ENCODE measurements at places on chromosomes 3 and 15.

GRCh38 chr3:58557491-58557890, 19.7 kb downstream of the FAM107A start:
- DNase-seq: no peak

- DNase-seq: no peak
Observed at GRCh38 chr3:196251918-196252317, 35.6 kb downstream of the SLC51A start.

- peak; percentile 97 for DNase-seq
Observed at GRCh38 chr3:66442254-66443117, 58.3 kb downstream of the LRIG1 start.

DNA sequence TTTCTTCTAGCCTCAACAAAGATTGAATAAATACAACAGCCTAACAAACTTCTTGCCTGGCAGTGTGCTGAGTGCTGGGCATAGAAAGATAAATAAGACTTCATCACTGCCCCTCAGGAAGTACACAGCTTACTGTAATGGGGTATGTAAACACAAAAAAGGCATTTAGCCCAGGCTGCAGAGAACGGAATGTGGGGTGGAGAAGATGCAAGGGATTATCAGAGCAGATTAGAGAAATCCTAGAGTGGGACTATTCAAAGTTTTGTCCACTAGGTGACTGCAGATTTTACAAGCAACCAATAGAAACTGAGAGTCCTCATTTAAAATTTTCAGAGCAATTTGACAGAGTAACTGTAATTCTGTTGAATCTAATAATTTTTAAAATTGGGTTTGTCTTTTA, 35.4 kb upstream of the TSC22D2 start:
- DNase-seq: no peak

DNA sequence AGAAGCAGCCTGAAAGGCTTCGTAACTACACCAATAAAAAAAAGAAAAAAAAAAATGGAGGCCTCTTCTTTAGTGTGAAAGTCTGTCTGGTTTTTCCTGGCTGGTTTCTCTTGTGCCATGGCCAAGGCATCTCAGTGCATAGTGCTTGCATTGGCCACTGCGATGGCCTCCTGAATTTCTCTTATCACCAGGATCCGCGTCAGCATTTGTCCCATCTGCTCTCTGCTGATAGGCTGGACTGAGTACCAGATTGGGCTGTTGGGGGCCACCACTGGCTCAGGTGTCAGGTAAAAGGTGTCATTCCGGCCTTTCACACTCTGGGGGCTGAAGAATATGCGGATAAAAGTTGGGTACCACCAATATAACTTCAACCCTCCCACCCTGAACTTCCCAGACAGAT, 1.1 kb upstream of the IMPDH2 start:
- no peak for DNase-seq

GRCh38 chr15:47673232-47673761, 44.0 kb upstream of the SEMA6D start:
- no peak for DNase-seq

- no peak for DNase-seq
Observed at GRCh38 chr15:58410353-58410752, 21.4 kb upstream of the LIPC start.

- no peak for DNase-seq
Observed at GRCh38 chr3:15290736-15291135, 41.6 kb downstream of the SH3BP5 start.

DNA sequence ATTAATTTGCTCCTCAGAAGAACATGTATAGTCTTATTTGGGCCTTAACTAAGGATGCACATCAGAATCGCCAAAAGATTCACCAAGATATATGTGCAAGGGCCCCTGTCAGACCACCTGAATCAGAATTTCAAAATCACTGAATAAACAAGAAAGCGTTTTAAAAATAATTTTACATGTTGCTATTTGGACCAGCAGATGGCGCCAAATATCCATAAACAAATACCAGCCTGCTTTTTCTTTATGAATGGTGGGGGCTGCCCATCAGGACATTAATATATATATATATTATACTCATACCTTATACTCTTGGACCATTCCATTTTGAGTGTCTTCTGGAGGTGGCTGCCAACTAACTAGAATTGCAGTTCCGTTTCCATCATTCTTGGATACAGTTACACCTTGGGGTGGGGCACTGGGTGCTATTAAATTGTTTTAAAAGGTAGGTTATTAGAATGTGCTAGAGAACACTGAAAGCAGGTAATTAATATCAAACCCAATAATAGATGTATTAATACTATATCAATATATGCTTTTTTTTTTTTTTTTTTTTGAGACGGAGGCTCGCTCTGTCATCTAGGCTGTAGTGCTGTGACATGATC, 1108.3 kb downstream of the ROBO1 start:
- DNase-seq: no peak

DNA sequence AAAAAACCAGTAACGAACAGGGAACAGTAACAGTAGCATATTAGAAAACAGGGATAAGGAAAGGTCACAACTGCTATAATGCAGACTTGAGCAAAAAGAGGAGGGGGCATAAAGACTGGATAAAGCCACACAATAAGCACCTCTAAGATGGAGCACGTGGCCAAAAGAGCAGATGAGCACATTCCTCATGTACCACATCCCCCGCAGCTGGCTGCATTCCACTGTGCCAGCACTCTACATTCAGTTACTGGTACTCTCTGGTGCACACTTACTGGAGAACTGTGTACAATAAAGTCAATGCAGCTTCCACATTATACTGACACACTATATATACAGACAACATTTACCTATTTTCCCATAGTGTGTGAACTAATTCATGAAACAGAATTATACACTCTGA, 64.7 kb downstream of the UBE3A start:
- DNase-seq: no peak

- no peak for DNase-seq
Observed at GRCh38 chr3:13150624-13151023, 77.4 kb upstream of the IQSEC1 start.

DNA sequence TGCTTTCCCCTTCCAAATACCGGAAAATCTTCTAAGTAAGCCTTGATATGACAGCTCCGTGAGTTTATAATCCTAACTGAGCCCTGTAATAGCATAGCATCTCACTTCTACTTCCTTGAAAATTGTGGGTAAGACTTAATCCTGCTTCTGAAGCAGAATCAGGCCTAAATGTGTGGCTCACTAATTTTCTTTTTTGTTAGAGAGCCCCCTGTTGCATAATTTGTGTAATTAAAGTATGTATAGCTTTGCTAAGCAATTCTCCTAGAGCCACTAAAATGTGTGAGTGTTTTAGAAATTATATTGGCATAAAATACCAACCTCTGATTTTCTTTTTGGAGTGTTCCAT, 304.4 kb downstream of the FGF12 start:
- DNase-seq: no peak

- no peak for DNase-seq
Observed at GRCh38 chr3:159045279-159045885, 243.5 kb downstream of the MFSD1 start.

DNA sequence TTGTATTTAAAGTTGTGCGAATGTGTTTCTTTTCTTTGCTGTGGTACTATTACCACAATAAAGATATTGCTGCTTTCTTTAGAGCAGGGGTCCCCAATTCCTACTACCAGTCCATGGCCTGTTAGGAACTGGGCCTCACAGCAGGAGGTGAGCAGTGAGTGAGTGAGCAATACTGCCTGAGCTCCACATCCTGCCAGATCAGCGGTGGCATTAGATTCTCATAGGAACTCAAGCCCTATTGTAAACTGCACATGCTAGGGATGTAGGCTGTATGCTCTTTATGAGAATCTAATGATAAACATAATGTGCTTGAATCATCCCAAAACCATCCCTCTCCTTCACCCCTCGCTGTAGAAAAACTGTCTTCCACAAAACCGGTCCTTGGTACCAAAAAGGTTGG, 41.6 kb downstream of the DMXL2 start:
- no peak for DNase-seq

DNA sequence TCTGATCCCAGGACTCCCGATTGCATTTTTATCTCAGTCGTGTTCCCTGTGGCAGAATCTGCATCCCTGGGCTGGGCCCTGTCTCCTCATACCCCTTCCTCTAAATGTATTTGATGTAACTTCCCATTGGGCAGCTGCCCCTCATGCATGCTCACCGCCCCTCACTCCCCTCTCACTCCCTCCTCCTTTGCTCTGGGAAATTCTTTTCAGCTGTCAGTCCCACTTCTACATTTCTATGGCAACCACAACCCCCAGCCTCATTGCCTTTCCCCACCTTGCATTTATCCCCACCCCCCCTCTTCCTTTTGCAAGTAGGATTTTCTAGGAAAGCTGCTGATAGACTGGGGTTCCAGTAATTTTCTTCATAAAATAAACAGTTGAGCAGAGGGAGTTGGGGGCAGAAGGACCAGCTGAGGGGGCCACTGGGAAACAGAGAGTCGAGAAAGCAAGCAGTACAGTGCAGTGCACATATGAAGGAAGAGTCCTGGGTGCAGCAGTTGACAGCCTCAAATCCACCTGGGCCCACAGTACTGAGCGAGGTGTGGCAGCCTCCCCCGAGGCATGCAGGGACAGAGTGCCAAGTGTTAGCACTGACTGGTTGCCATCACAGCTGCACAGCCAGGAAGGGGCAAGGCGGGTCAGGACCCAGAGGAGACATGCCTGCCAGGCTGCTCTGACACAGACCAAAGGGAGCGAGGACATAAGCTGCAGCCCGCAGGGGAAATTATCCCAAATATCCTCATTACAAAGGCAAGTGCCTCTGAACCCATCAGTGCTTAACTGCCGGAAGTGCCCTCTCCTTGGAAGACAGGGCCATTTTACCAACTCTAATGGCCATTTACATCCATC, 476.3 kb downstream of the EPHB1 start:
- DNase-seq: no peak

DNA sequence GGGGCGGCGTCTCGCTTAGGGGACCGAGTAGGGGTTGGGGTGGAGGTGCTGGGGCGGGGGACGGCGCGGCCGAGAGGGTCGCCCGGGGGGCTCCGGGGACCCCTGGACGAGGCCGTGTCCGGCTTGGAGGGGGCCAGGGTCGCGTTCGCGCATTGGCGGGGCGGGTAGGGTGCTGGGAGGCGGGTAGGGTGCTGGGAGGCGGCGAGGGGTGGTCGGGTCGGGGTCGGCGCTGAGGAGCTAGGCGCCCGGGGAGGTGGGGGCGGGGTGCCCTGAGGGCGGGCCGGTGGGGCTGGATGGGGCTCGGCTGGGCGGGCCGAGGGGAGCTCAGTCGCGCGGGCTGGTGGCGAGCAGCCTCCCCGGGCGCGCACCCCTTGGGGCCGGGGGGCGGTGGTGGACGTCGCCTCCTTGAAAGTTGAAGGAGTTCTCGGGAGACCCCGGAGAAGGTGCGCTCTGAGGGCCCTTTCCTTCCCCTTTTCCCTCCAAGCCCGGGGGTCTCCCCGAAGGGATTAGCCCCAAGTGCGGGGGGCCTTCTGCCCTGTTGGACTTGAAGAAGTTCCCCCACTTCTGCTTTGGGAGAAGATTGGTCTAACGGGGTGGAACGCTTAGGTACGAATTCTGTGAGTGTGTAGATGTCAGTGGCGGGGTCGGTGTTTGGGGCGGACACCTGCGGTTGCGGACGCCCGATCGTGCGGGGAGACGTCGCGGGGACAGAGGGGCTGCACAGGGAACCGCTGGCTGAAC, 543 bp downstream of the MEF2A start:
- DNase-seq: no peak

DNA sequence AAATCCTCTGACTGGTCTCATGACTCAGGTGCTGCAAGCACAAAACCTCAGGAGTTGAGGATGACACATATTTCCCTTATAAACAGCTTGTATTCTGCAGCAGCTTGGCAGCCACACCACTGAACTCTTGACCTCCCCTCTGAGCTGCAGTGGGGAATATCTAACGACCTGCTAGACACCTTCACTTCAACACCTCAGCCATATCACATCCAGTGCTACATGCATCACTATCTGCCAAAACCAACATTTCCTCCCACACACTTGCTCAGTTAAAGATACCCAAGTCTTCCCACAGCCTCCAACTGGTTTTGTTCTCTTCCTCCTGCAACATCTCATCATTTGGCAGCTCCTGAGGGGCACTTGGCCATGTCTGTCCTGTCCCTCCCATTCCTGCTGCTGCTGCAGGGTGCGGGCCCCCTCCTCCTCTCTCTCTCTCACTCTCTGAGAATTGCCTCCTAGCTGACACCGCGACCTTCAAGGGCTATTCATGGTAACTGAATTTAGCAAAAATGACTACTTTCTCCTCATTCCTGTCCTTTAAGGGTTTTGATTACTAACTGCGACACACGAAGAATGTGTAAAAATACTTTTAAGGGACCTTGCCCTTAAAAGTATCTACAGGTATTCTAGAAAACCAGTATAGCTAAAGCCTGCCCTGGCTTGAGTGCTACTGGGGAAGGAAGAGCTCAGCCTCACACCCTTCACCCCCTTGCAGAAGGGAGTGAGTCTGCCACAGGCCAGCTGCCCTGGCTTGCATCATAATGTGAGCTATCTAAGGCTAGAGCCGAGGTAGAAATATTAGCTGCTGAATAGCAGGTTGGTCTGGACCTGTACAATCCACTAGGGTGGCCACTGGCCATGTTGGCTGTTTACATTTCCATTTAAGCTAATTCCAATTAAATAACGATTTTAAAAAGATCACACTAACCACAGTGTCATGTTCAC, 5.0 kb upstream of the CCR9 start:
- DNase-seq: no peak

DNA sequence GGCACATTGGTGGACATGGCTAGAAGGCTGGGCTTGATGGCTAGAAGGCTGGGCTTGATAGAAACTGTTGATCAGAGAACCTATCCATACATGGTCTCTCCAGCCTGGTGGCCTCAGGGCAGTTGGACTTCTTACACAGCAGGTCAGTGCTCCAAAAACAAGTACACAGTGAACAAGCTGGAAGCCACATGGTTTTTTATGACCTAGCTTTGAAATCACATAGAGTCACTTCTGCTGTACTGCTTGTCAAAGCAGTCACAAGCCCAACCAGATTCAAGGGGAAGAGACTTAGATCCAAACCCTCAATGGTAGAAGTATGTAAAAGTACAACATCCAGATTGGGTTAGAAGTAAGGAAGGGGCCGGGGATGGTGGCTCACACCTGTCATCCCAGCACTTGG, 89.4 kb upstream of the HES1 start:
- DNase-seq: no peak

DNA sequence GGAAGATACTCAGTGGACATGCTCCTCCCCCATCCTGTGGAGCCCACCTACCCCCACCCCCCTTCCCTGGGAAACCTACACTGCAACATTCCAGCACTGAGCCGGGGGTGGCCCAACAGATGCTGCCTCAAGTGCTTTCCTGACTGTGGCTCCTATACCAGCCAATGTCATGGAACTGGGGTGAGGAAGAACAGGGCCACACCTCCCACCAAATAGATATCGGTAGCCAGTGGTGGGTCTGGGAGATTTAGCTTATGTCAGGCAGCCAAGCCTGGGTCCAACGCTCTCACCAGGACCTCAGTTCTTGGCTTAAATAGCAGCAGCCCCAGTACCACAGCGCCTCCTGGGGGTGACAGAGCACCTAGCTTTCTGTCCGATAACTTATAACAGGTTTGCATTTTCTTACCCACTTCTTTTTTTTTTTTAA, 30.3 kb downstream of the CDC25A start:
- DNase-seq: peak; percentile 28

DNA sequence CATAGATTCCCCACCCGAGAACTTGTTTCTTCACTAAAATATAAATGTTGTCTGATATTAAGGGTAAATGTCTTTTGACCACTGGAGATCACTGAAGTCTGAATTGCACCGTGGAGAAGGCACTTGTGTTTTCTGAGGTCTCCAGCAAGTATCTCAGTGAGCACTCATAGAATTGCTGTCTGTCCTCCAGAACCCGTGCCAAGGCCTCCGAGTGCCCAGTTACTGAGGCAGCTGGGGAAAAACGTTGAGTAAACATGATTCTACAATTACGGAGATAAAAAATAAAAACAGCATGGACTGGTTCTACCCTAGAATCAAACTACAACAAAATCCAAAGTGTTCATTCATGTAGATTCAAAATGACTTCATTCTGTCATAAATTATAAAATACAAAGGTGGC, 60.0 kb downstream of the MLH1 start:
- no peak for DNase-seq
